ENCODE measurements at places on chromosomes 13 and 19.

DNA sequence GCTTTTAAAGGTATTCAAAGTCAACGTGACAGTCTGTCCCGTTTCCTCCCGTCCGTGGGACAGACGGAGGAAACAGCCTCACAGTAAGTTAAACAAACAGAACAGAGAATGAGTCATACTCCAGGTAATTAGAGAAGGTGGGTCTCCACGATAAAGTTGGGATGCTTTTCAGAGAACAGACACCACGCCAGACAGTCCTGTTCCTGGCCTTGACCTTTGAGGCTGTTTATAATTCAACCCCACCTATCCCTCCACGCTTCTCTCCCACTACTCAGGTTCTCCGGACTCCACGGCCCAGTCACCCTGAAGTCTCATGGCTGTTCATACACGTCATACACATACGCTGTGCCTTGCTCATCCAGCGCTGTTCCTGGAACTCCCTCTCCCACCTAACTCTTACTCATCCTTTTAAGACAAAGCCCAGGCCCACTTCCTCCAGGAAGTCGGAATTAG lies 42.5 kb downstream of the ARHGEF18 start:
- no peak for DNase-seq

- no peak for DNase-seq
These were observed 134.2 kb downstream of the FRY start for GRCh38 chr13:32165796-32166195.

DNA sequence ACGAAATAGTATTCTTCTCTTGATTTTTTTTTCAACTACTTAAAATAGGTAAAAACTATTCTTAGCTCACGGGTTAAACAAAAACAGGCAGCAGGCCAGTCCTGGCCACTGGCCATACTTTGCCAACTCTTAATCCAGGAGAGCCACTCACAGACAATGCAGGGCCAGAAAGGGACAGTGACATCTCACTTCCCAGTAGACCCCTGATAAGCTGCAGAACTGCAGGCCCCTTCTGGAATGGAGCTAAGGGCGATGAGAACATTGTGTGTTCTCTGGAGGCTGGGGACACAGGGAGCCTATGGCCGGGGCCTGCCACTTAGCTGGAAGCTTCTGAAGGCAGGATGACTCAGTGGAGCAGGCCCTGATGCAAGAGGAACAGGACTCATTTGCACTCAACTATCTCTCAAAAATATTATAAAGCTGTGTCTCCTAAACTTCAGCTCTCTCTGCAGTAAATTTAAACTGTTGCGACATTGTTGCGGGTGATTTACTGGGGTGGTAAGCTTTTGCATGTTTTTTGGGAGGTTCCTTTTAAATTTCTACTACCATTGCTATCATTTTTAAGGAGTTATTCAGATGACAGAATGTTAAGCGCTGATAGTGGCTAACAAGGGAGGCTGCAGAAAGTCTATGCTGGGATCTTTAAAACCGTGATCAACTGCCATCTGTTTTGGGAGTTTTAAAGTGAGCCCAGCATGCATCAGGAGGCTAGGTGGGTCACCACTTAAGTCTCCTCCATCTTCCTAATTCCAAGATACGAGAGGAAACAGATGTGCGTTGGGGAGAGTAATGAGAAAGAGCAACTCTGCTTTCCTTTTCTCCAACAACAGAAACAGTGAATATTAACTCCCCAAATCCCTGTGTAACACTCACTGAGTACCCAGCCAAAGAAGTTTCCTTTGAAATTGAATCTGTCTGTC lies 33.2 kb upstream of the KATNAL1 start:
- DNase-seq = no peak

GRCh38 chr13:101660711-101661110 lies 208.2 kb downstream of the ITGBL1 start:
- no peak for DNase-seq

- peak; percentile 67 for DNase-seq
These were observed 767.3 kb upstream of the GPC6 start for GRCh38 chr13:92459306-92459705.

DNA sequence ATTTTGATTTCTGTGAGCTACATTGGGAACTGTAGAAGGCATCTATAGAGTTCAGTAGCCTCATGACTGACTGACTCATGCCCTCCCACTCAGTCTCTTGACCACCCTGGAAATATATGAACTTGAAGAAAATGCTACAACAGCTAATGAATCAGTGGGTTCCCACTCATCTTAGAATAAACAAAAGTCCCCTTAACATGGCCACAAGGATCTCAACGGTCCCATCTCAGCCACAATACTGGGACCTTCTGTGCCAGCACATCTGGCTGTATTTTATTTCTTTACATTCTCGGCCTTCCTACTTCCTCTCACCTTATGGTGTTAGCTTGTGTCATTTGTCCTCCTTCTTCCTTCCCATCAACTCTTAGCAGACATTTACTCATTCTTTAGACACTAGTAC lies 619.8 kb downstream of the DCT start:
- no peak for DNase-seq

GRCh38 chr13:105462098-105462497 lies 1073.4 kb downstream of the EFNB2 start:
- no peak for DNase-seq

DNA sequence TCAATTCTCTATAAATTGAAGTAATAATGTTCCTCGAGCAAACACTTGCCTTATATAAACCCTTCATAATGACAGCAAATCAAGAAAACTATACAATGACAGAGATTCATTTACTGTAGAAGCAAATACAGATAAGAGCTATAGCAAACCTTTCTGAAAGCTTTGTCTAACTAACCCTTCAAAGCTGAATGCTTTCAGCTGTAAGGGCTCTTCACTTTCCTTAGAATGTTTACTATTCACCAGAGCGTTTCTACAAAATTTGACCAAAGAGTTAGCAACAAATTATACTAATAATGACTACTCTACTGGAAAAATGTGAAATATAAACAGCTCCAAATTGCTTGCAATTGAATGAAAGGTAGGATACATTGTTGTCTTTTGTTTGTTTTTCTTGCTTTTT lies 218.1 kb downstream of the SLITRK5 start:
- no peak for DNase-seq

- no peak for DNase-seq
These were observed 524 bp downstream of the NAA16 start for GRCh38 chr13:41311406-41312175.

DNA sequence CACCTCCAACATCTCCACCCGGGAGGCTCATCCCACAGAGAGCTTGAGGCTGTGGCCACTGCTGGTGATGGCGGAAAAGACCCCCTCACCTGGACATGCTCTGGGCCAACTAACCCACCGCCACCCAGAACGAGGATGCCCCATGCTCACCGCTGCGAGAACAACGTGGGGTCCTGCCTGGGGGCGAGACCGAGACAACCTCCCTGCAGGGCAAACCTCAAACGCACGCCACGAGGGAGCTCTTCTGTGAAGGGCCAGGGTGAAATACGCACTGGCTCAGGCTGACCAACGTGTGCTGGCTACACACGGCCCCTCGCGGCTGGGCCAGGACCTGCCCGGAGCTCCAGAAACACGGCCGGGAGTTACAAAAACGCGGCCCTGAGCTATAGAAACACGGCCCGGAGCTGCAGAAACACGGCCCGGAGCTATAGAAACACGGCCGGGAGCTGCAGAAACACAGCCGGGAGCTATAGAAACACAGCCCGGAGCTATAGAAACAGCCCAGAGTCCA lies 19.0 kb upstream of the PLPP2 start:
- DNase-seq = no peak

GRCh38 chr13:89554801-89555200 lies 1792.7 kb upstream of the MIR17HG start:
- DNase-seq = no peak

- DNase-seq = no peak
These were observed 115.6 kb downstream of the FRY start for GRCh38 chr13:32147193-32147592.

- no peak for DNase-seq
These were observed 247.9 kb upstream of the HTR2A start for GRCh38 chr13:47144782-47145181.

DNA sequence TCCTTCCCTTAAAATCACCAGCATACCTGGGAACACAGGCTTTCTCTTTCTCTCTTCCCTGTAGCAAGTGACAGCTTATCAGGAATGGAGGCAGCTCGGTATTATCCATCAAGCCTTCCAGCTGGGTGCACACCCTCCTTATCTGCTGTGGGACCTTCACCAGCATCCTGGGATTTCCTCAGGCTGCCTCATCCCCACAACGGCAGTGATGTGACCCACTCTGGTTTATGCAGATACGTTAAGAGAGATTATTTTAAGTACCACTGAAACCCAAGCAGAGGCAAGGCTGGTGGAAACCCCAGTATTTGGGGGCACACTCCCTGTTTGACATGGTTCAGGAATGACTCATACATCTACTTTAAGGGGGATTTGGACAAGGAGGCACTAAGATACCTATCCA lies 192.1 kb downstream of the TM9SF2 start:
- no peak for DNase-seq

DNA sequence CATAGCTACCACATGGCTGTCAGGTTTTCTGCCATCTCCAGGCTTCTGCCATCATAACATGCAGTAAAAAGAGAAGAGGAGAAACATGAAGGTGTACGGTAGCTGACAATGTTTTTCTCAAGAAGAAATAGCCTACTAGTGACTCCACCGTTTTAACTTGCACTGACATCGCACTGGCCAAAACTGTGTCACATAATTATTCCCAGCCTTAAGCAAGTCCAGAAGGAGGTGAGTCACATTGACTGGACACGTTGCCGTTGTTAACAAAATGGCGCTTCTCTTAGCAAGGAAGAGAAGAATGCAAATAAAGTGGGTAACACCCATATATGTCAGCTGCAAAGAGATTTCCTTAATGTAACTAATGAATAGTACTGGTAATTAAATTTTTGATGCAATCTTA lies 810.4 kb upstream of the SLC10A2 start:
- DNase-seq = no peak

- no peak for DNase-seq
These were observed 139.2 kb downstream of the RXFP2 start for GRCh38 chr13:31878495-31878894.

DNA sequence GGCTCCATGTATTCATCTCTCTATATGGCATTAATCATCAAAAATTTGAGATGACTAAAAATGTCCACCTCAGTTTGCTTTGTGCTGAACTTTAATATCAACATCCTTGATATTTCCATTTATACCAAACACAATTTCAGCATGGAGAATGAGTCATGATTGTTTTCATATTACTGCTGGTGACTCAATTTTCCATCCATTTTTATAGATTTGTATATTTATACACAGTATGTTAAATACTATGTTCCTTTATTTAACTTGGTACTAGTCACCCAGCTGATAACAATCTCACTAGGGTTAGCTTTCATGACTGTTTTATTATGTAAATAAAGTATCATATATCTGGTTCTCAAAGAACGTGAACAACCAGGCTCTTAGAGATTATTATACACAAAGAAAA lies 1255.1 kb downstream of the SLITRK1 start:
- DNase-seq = no peak

GRCh38 chr19:44346556-44346955 lies 9.9 kb downstream of the ZNF112 start:
- DNase-seq = peak; percentile 69

DNA sequence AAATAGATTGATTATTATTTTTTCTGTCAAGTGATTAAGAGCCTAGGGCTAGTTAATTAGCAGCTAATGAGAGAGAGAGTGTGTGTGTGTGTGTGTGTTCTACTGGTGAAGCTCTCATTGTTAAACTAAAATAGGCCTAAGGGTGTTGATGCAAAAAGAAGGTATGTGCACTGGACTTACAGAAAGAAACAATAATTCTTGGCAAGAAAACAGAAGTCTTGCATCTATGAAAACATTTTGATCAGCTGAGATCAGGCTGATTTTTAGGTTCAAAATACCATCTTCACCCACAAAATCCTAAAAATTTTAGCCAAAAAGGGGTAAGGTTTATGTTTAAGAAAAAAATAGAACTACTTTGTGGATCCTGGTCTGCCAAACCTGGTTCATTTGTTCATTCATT lies 106.5 kb downstream of the POSTN start:
- DNase-seq = no peak

- DNase-seq = no peak
These were observed 119.8 kb downstream of the ATP11A start for GRCh38 chr13:112809332-112810315.

GRCh38 chr13:76976490-76976889 lies 15.4 kb upstream of the CLN5 start:
- peak; percentile 66 for DNase-seq

GRCh38 chr13:94704377-94705080 lies 7.8 kb downstream of the SOX21 start:
- DNase-seq = no peak

DNA sequence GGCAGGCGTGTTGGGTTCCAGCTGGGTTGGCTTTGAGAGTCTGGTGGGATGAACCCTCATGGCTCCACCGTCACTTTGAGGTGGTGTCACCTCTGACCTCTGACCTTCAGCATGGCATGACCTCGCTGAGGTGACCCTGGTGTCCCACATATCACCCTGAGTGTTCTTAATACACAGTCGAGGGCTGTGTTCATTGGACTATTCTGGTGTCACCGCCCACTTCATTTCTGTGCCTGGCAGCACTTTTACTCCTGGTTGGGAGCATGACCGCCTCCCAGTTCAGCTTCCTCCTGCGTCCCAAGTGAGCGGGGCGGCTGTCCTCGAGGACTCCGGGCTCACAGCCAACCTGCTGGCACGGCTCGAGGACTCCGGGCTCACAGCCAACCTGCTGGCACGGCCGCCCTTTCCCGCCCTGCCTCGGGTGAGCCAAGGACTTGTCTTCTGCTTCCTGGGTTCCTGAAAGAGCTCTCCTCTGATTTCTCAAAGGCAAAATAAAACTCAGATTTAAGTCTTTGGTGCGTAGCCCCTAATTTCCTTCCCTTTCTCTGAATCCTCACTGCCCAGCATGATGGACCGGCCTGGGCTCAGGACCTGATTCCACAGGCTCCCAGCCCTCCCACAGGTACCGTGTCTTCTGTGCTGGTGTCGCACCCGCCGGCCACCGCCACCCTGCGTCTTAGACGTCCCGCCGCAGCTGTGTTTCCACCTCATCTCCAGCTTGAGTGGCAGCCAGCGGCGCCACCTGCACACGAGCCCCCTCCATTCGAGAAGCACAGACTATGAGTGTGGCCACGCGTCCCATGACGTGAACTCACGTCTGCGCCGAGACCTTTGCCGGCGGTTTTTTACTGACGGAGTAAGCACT lies 10.4 kb downstream of the ATP4B start:
- DNase-seq = peak; percentile 66
